ENCODE measurements at places on chromosomes 3 and 15.

- no peak for DNase-seq
Measured at GRCh38 chr15:66008940-66009562, 139.8 kb downstream of the RAB11A start.

DNA sequence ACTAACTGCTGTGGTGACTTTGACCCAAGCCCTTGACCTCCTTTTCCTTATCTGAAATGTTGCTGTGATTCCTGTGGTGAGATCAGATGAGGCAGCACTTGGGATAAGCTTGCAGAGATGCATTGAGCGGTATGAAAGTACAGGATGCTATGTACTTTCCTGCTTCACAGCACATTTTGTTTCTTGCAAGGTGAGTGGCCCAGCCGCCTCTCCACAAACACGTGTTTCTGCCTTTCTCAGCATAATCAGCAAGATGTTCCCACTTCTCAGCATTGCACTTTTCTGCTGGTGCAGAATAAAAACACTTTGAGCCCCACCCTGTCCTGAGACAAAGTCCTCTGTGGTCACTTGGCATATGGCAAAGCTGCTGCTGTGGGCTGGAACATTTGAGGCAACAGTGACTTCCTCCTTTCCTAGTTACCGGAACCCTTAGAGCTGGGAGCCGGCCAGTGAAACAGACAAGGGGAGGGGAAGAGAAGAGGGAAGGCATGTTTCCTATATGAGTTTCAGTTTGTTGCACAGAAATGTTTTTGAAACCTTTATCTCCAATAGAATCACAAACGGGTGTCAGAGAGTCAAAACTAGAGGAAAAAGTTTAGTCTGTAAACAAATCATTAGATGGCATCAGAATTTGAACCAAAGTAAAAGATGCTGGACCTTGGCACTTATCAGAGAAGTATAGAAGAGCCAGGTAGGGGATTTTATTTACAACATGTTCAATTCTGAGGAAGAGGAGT is 5.0 kb downstream of the NUDT16 start:
- no peak for DNase-seq

GRCh38 chr15:40513609-40514008 is 42.8 kb downstream of the CHST14 start:
- DNase-seq, result no peak

- DNase-seq, result no peak
Measured at GRCh38 chr15:90982135-90982534, 12.2 kb downstream of the PRC1 start.

- DNase-seq, result no peak
Measured at GRCh38 chr3:69454204-69454787, 68.4 kb upstream of the FRMD4B start.

DNA sequence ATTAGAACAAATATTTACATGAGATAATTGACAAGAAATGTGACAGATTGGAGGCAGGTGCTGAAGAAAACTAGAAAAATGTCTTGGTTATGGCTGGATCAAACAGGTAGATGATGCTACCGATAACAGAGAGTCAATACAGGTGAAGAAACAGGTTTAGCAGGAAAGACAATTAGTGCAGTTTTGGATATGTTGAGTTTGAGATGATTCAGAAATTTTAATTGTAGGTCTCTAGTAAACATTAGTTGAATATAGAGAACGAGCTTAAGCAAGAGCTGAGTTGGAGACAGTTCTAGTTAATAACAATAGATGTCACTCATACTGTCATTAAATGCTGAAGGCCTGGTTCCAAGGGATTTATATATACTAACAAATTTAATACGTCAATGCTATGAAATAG is 524.4 kb downstream of the NSUN3 start:
- DNase-seq, result no peak

- no peak for DNase-seq
Measured at GRCh38 chr3:160081958-160082533, 93.4 kb downstream of the IL12A start.

GRCh38 chr15:99845009-99845408 is 111.8 kb upstream of the LYSMD4 start:
- DNase-seq, result no peak

GRCh38 chr3:149021830-149022229 is 30.5 kb downstream of the GYG1 start:
- DNase-seq, result no peak

DNA sequence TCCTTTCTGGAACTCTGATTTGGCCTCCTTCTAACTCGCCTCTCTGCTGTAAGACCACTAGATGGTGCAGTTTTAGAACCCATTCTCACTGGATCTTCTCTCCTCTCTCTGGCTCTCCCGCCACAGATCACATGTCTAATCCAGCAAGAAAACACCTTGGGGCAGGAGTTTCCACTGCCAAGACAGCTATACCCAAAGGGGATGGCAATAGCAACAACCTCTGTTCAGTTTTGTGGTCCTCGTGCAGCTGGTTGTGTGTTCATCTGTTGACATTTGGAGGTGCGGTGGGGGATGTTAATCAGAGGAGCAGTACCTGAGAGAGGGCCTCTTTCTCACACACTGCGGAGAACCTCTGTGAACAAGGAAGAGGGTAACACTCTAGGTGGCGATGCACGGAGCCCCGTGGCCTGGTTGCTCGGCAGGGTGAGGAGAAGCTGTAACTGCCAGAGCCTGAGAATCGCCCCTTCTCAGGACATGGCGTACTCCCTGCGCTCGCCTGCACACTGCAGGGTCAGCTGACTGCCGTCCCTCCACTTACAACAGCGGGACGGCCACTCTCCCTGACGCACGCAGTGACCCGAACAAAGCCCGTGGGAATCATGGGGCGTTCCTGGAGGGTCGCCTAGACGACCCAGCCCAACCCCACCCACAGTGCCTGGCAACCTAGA is at the start of gene TEX55:
TSS of gene TEX55 (plus strand) at position 666 of the 668 bp plus-strand sequence. CDS start 25 bp downstream, outside the sequence.
- DNase-seq, result peak; percentile 81

DNA sequence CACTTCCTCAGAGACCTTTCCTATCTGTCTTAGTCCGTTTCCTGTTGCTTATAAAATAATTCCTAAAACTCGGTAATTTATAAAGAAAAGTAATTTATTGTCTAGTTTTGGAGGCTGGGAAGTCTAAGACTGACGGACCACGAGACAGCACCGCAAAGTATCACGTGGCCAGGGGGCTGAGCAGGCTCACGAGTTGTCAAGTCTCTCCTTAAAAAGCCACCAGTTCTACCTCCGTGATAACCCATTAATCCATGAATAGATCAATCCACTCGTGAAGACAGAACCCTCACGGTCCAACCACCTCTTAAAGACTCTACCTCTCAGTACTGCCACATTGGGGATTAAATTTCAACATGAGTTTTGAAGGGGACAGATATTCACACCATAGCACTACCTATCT is 821 bp downstream of the LINS1 start:
- no peak for DNase-seq

DNA sequence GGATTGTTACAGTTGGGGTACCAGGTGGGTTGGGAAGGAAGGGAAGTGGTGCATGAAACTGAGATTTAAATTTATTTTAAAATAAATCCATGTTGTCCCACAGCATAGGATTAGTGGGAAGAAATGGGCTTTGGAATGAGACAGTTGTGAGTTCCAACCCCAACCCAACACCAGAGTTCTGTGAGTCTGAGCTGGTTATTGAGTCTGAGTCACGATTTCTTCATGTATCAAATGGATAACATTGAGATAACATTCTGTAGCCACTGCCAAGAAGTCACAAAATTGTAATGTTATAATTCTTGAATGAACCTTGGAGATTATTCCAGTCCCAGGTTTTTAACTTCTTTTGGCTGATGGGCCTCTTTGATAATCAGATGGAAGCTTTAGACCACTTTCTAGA is 13.7 kb downstream of the IFT122 start:
- no peak for DNase-seq

DNA sequence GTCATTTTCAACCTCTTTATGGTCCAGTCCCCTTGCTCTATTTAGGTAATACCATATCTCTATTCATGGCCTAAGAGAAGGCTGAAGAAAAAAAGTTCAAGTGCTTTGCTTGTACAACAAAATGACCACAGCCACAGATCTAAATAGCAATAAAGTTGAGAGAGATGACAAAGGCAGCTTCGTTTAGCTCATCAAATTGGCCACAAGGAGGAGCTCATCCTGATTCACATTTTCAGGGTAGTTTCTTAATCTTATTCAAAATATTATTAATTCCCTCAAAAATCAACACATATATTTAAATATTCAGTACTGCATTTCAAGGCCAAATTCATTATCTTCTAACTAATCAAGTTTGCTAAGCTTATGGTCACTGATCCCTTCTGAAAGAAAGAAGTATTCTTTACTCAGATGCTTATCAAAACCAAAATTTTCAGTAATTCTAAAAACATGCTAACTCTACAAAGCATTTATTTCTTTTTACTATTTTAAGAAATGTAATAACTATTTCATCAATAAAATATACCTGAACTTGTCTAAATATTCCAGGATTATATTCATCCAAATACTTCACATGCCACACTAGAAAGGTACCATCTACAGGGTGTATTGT is 85.5 kb downstream of the DMXL2 start:
- peak; percentile 13 for DNase-seq
